Aorta (tissue), 5 donors: ENCODE measurements at places on chromosomes 7 and 10.

- no peak overlapping the region for H3K4me3 ChIP-seq
- H3K27me3 ChIP-seq, result no peaks in the 10 kb centered on the region
- DNase-seq, result no peak
Observed at GRCh38 chr7:89914711-89915110, 239.6 kb upstream of the STEAP1 start.

DNA sequence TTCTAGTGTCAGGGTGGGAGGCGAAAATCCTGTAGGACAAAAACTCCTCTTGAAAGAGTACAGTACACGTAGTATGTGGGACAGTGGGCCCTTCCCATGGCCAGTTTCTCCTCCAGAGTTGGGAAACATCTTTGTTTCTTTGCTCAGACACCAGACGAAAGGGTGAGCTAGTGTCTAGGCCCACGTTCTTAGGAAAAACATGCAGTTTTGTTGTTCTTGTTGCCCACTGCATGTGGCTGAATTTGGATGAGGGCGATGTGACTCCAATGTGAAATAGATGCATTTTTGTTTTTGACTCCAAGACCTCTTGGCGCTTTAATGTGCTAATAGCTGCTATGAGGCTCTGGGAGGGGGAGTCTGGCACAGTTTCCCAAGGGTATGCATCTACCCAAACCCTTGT, 100.8 kb downstream of the ATXN7L1 start:
- H3K27me3 ChIP-seq, result no peaks in the 10 kb centered on the region
- no peaks in the 10 kb centered on the region for H3K4me1 ChIP-seq
- no peaks in the 10 kb centered on the region for H3K36me3 ChIP-seq
- H3K27ac ChIP-seq, result no peak overlapping the region
- no peak overlapping the region for H3K4me3 ChIP-seq

- no peaks in the 10 kb centered on the region for H3K4me1 ChIP-seq
- H3K4me3 ChIP-seq, result no peak overlapping the region
- no peaks in the 10 kb centered on the region for H3K36me3 ChIP-seq
- DNase-seq, result no peak
Observed at GRCh38 chr7:26658389-26659084, 205.9 kb downstream of the SKAP2 start.

DNA sequence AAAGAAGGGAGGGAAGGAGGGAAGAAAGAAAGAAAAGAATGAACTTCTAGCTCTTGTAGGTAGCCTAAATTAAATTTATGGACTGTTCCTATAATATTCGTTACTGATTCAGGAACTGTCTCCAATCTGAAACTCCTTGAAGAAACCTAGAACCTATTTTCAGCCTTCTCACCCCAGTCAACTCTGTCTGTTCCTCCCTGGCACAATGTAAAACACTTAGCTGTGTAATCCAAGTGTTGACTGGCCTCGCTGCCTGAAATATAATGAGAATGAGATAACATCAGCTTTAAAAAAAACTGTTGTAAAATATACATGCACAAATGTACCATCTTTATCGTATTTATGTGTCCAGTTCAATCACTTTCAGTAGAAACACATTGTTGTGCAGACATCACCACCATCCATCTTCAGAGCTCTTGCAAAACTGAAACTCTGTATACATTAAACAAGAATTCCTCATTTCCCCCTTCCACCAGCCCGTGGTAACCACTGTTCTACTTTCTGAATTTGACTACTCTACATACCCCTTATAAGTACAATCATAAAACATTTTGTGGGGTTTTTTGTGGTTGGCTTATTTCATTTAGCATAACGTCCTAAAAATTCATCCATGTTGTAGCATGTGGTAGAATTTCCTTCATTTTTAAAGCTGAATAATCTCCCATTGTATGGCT, 6.3 kb upstream of the C7orf33 start:
- no peak overlapping the region for H3K27ac ChIP-seq
- H3K36me3 ChIP-seq, result no peaks in the 10 kb centered on the region
- H3K4me3 ChIP-seq, result no peak overlapping the region
- no peak for DNase-seq
- H3K4me1 ChIP-seq, result no peaks in the 10 kb centered on the region
- peaks cover 2% of the 10 kb centered on the region for H3K27me3 ChIP-seq

DNA sequence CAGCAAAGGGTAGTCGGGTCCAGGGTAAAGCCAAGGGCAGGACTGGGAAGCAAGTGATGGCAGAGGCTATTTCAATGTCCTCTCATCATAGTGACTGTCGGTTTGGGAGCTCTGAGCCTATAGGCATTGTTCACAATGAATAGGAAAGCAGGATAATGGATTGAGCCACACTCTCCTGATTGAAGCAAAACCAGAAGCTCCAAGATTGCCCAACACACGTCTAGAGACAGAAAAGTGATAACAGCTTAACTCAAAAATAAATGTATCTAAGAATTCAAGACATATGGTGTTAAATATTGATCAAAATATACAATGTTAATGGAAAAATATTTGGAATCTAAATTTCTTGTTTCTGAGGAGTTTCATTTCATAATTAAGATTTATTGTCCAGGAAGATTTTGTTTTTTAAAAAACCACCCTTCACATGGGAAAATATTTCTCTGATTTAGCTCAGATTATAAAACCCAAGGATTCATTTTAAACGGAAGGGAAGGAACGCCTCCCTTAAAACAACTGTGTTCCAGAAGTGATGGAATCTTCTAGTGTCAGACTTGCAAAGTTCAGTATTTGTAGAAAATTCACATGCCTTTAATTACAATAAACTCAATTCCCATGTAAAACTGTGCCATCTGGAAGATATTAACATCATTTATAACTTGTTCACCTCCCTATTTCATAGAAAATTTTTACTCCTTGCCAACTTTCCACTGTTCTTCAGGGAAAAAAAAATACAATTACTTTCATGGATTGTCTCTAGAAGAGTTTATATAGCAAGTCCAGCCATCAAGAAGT, 54.5 kb downstream of the NRP1 start:
- no peaks in the 10 kb centered on the region for H3K27me3 ChIP-seq
- H3K27ac ChIP-seq, result no peak overlapping the region
- no peaks in the 10 kb centered on the region for H3K4me1 ChIP-seq
- no peaks in the 10 kb centered on the region for H3K36me3 ChIP-seq
- no peak overlapping the region for H3K4me3 ChIP-seq
- DNase-seq, result no peak

DNA sequence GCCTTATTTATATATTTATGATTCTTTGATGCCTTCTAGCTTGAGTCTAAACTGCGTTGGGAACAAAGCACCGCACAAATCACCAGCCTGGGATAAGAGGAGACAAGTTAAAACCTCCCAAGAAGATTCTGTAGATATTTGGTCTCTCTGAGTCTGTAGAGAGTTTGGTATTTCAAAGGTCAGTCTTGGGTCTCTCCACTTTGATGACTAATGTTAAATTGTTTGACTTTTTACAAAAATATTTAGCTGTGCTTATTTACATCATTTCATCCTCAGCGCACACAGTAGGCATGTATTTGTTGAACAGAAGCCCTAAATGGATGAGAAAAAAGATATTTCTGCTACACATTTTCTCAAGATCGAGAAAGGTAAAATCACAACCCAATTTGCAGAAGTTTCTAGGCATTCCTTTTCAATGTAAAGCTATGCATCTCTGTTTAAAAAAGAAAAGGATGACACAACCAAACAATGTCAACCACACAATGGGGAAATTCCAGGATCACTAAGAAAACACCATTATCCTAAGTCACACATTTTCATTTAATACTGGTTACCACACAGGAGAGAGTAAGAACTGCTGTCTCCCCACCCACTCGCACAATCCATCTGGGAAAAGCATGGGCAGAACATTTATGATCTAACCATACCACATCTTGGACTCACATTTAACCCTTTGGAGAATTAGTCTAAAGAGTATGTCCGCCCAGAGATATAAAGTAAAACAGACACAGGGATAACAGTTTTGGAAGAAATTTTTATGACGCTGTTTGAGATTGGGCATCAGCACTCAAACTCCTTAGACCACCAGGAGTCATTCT, 4.4 kb downstream of the CDK6 start:
- H3K36me3 ChIP-seq, result no peaks in the 10 kb centered on the region
- H3K4me1 ChIP-seq, result no peaks in the 10 kb centered on the region
- no peak overlapping the region for H3K27ac ChIP-seq

DNA sequence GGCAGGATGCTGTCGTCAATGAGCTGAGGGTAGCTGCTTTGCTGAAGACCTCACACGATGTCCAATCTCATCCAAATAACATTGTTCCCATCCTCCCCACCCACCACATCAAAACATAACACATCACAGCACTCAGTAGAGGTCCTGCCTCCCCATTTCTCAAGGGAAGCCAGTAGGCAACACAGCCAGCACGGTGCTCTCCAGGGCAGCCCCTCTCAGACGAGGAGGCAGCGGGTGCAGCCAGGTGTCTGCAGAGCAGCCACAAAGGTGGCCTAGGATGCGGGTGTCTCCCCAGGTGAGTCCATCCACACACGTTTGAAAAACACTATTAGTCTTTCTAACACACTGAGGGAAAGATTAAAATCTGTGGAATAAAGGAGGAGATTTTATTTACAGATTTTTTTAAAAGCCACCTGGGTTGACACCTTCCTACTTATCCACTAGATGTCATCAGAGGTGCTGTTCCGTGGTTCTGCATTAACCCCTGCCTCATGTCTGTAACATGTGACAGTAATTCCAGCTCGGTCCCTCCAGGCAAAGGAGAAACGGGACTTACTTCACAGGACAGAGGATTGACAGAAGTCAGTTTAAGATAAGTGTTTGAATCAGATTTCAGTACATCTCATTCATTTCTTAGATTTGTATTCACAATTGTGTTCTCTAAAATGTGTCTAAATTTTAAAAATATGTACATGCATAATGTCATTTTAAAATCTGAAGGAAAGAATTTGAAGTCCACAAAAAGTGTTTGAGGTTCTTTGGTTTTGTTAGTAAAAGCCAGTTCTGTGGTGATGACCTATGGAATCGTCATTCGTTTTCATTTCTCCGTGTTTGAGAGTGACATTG, 68.0 kb downstream of the LANCL2 start:
- H3K4me1 ChIP-seq, result no peaks in the 10 kb centered on the region
- no peak overlapping the region for H3K27ac ChIP-seq
- H3K36me3 ChIP-seq, result no peaks in the 10 kb centered on the region

DNA sequence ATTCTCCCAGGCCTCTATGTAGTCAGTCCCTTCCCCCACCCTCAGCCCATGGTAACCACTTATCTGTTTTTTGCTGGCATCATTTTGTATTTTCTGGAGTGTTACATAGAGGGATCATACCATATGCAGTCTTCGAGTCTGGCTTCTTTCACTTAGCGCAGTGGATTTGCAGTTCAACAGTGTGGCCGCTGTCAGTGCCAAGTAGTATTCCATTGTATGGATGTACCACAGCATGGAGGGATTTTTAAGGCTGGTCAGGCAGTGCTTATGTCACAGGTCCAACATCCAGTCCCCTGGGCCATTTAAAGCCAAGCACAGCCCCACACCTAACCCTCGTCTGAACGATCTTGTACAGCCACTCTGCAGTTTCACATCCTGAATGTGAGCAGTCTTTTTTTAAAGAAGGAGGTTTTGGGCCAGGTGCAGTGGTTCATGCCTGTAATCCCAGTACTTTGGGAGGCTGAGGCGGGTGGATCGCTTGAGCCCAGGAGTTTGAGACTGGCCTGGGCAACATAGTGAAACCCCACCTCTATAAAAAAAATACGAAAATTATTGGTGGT, 121.8 kb downstream of the CUX1 start:
- no peaks in the 10 kb centered on the region for H3K27me3 ChIP-seq
- no peak overlapping the region for H3K4me3 ChIP-seq
- DNase-seq, result no peak
- H3K36me3 ChIP-seq, result no peaks in the 10 kb centered on the region

DNA sequence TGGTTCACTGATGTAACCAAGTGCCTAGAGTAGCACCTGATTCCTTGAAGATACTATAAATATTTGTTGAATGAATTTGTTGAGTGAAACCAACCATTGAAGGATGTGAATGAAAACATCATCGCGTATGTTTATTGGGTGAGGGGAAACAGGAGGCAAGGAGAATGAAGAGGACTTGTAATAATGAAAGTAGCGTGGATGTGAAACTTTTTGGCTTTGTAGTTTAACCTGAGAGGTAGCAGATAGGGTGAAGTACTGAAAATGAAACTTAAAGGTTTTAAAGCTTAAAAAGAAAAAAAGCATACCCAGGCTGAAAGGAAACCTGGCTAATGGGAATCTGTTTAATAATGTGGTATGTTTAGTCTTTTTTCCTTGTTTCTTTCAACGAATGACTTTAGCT, 5.2 kb downstream of the CCNY start:
- H3K27me3 ChIP-seq, result no peaks in the 10 kb centered on the region
- H3K4me3 ChIP-seq, result no peak overlapping the region
- H3K4me1 ChIP-seq, result no peaks in the 10 kb centered on the region
- no peak overlapping the region for H3K27ac ChIP-seq

GRCh38 chr10:129870474-129870757, 93.7 kb downstream of the EBF3 start:
- no peaks in the 10 kb centered on the region for H3K4me1 ChIP-seq
- no peaks in the 10 kb centered on the region for H3K27me3 ChIP-seq
- no peak overlapping the region for H3K27ac ChIP-seq
- H3K4me3 ChIP-seq, result no peak overlapping the region
- no peaks in the 10 kb centered on the region for H3K36me3 ChIP-seq

- no peaks in the 10 kb centered on the region for H3K4me1 ChIP-seq
- no peak for DNase-seq
- H3K36me3 ChIP-seq, result no peaks in the 10 kb centered on the region
- no peak overlapping the region for H3K4me3 ChIP-seq
- H3K27ac ChIP-seq, result no peak overlapping the region
Observed at GRCh38 chr7:46032942-46033341, 111.9 kb upstream of the IGFBP3 start.

DNA sequence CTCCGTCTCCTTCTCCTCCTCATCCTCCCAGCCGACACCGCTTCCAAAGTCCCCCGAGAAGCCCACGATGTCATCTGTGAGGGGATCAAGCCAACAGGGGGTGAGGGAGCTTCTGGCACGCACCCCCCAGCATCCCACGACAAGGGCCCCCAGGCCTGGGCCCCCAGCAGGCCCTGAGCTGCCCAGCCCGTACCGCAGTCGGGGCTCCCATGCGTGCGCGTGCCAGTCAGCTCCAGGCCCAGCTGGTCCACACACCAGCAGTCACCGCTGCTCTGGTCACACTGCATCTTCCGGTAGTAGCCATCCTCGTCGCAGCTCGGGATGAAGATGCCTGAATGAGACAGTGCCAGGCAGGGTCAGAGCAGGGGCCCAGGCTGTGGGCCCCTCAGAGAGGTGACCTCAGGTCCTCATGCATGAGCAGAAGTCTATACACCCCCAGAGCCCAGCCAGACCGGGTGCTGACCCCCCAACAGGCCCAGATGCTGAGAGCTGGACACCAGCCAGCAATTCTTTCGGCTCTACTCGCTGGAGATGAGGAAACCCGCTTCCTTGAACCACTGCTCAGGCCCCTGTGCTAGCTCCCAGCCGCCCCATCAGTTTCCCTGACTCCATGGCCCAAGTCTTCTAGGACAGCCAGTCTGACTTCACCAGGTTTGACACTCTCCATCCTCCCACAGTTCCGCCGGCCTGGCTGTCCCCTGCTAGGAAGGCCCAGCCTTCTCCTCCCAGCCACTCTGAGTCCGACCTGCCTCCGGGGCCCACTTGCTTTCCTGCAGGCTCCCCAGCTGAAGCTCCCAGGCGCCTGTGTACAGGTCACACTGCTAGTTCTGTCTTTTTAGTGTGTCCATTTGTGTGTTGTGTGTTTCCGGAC, 25.3 kb downstream of the SPOCK2 start:
- no peaks in the 10 kb centered on the region for H3K27me3 ChIP-seq
- H3K36me3 ChIP-seq, result no peaks in the 10 kb centered on the region
- H3K4me1 ChIP-seq, result no peaks in the 10 kb centered on the region
- DNase-seq, result no peak

GRCh38 chr10:75723319-75723980, 292.0 kb downstream of the LRMDA start:
- no peak for DNase-seq
- no peaks in the 10 kb centered on the region for H3K27me3 ChIP-seq
- H3K27ac ChIP-seq, result no peak overlapping the region
- no peak overlapping the region for H3K4me3 ChIP-seq
